H9 (cell line): ENCODE measurements at places on chromosomes 7 and 10. TPM values are rescaled to one million over a fixed set of nuclear protein-coding genes. Genes with fewer than 3 reads are reported as not detected.

DNA sequence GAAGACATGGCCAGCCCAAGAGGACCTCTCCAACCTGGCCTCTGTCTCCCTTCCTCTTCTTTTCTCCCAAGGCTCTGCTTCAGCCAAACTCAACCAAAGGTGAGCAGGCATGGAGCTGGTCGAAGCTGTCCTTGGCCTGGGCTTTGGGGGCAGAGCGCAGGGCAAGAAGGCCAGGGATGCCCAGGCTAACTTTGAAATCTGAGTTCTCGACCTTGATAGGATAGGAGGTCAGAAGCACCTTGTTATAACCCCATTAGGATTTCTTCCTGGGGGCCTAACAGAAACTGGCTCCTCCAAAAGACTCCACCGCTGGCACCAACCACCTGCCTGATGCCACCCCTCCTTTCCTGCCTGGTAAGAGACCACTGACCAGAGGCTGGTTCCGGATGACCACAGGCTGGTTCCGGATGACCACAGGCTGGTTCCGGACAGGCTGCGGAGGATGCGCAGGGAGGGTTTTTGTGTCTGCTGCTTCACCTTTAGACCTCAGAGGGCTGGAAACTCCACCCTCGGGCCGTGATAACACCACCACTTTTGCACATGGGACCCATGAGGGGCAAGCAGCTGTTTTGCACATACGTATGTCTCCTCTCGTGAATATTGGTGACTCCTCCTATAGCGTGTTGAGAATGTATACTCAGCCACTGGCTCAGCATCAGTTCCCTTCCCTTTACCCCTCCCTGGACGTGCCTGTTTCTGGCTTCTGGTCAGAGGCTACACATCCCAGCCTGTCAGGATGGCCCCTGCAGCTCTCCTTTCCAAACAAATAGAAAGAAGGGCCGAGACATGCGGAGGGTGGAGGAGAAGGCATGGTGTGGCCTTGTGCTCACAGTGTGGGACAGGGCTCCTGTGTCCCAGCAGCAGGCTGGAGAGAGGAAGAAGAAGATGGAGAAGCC is 140.1 kb downstream of the DNAJB6 start:
- peak; percentile 15 for DNase-seq

PSMA2 gene
- total RNA-seq: 227 and 239 TPM in 2 replicates

- DNase-seq: no peak
Observed at GRCh38 chr10:127576051-127576450, 26.9 kb downstream of the NPS start.

GRCh38 chr10:29243750-29244149 is 45.1 kb upstream of the LYZL1 start:
- DNase-seq: peak; percentile 52

DNA sequence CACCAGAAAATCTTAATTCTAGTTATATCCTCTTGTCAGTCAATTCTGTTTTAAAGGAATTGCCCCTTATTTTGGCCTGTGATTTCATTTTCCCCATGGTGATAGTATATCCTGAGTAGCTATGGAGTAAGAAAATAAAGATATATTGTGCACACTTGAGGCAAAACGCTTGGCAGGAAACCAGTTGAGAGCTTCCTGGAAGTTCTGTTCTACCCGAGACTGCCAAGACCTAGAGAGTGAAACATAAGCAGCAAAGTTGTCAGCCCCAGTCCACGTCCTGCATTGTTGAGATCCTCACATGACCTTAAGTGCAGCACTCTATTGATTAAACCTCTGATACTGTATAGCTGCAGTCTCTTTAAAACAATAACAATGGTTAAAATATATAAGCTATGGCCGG is 235.2 kb downstream of the CDC14C start:
- DNase-seq: no peak

GRCh38 chr7:105532709-105533460 is 884 bp downstream of the RINT1 start:
- DNase-seq: no peak

GRCh38 chr7:110148054-110148453 is 942.9 kb upstream of the LRRN3 start:
- DNase-seq: no peak

AP1S1 gene
- 65.2 and 73.0 TPM in 2 replicates for total RNA-seq

CTAGE4 gene
- total RNA-seq: 4.8 and 6.2 TPM in 2 replicates
